ENCODE measurements at places on chromosomes 2 and 18.

DNA sequence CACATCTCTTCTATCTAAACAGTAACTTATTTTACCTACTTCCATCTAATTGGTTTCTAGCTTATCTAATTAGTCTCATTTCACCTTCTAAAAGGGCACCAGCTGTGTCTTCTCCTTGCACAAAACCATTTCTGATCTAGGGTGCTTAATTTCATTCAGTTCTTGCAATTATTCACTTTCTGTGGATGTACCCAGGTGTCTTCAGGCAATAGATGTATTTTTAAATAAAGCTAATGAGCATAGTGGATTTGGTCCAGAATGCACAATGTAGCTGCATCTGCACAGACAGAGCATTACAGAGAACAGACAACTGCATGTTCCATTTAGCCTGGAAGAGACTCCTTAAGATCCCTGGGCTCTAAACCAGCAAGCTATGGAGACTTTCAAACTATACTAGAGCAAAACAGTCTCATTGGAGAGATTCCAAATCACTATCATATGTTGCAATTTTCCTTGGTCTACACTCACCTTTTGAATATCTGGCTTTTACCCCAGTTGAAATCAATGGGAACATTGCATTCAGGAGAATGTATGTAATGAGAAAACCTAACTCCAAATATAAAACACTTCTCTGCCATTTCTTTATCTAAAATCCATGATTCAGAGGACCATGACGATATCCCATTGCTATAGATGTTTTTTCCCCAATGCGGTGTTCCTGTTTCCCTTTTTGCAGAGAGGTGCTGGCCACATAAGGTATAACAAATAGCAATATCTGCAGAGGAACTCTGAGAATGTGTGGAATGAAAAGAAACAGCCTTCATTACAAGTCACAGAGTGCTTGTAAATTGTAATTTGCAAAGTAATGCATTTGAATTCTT is 3.5 kb upstream of the RFX8 start:
- DNase-seq: no peak

GRCh38 chr2:168997794-168998193 is 33.3 kb downstream of the ABCB11 start:
- no peak for DNase-seq

GRCh38 chr2:43838560-43839267 is at the start of the genes ABCG5 and ABCG8:
Gene ABCG5, minus strand, starts transcription at chr2:43838839. Its CDS starts 160 bp downstream, at chr2:43838679.
Gene ABCG8, plus strand, starts transcription at chr2:43838971. Its CDS starts 83 bp downstream, at chr2:43839054.
- no peak for DNase-seq

- DNase-seq: no peak
Measured at GRCh38 chr2:65751408-65751807, 319.0 kb upstream of the SPRED2 start.
